ENCODE measurements at places on chromosomes 7 and 10.

DNA sequence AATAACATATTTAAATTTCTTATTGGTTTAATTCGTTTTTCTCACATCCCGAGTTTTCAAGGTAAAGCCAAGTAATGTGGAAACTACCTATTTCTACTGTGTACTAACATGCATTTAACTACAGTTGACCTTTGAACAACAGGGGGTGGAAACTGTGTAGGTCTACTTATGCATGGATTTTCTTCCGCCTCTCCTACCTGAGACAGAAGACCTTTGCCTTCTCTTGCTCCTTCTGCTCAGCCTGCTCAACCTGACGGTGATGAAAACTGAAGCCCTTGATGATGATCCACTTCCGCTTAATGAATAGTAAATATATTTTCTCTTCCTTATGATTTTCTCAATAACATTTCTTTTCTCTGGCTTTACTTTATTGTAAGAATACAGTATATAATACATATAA is 18.5 kb downstream of the MEOX2 start:
- DNase-seq = no peak
- no peak overlapping the region for H3K27ac ChIP-seq
- H3K4me1 ChIP-seq = no peaks in the 10 kb centered on the region
- H3K4me3 ChIP-seq = no peak overlapping the region

DNA sequence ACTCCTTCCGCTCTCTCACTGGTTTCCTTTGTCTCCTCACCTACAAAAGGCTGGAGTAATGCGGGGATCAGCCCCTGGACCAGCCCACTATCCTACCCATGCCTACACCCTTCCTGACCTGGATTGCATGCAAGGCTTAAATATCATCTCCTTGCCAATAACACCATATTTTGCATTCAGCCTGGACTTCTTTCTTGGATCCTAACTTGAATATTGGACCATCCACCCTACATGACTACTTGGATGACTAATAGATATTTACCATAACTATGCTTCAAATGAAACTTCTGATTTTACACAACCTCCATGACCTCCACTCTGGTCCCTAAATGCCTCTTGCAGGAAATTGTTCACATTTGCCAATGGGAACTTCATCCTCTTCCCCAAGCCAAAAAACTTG is 188.3 kb upstream of the AKR1E2 start:
- H3K4me3 ChIP-seq = no peak overlapping the region
- no peaks in the 10 kb centered on the region for H3K36me3 ChIP-seq
- no peaks in the 10 kb centered on the region for H3K27me3 ChIP-seq
- no peak overlapping the region for H3K27ac ChIP-seq
- no peak for DNase-seq

DNA sequence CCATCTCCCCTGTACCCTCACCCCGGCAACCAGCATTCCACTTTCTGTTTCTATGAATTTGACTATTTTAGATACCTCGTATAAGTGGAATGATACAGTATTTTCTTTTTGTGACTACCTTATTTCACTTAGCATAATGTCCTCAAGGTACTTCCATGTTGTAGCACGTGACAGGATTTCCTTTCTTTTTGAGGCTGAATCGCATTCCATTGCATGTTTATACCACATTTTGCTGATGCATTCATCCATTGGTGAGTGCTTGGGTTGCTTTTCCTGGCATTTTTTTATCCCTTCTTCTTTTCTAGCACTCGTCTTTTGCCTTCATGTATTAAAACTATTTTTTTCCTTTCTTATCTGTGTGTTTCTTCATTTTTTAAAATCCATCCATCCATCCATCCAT is 22.3 kb upstream of the EXOC6 start:
- no peak overlapping the region for H3K27ac ChIP-seq
- no peak for DNase-seq
- H3K27me3 ChIP-seq = no peaks in the 10 kb centered on the region

DNA sequence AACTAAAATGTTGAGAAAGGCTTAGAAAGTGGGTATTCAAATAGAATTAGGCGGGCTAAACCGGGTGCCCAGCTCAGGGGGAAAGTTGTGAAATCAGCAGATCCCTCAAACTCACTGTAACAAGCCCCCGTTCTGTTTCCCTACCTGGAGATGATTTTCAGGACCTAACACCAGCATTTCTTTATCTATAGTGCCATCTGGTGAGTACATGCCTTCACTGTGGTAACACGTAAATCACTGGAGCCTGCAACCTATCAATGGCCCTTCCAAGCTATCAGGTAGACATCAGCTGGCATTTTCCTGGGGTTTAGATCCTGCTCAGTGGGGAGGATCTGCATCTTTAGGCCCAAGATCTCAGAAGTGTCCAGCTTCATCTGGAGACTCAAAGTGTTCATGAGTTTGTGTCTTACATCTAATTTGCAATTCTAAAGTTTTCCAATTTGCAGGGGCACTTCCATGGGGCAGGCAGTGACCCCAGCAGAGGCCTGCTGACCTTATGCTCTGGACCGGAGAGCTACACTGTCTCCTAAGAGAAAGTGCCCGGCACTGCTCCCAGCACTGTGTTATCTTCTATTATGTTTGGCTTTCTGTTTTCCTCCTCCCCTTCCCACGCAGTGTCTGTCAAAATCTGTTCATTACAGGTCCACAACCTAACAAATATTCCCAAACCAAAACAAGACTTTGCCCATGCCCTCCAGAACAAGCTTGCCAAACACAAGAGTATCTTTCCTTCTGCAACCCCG is 132.5 kb downstream of the LSM5 start:
- DNase-seq = no peak
- no peak overlapping the region for H3K4me3 ChIP-seq
- no peaks in the 10 kb centered on the region for H3K36me3 ChIP-seq
- no peaks in the 10 kb centered on the region for H3K27me3 ChIP-seq

- H3K27ac ChIP-seq = no peak overlapping the region
- no peaks in the 10 kb centered on the region for H3K4me1 ChIP-seq
- H3K4me3 ChIP-seq = no peak overlapping the region
- H3K27me3 ChIP-seq = no peaks in the 10 kb centered on the region
Measured at GRCh38 chr10:124320778-124321432, 97.8 kb downstream of the OAT start.

GRCh38 chr7:73810998-73811360 is 19.8 kb upstream of the CLDN4 start:
- H3K27me3 ChIP-seq = no peaks in the 10 kb centered on the region
- no peaks in the 10 kb centered on the region for H3K4me1 ChIP-seq
- H3K4me3 ChIP-seq = no peak overlapping the region
- DNase-seq = no peak

DNA sequence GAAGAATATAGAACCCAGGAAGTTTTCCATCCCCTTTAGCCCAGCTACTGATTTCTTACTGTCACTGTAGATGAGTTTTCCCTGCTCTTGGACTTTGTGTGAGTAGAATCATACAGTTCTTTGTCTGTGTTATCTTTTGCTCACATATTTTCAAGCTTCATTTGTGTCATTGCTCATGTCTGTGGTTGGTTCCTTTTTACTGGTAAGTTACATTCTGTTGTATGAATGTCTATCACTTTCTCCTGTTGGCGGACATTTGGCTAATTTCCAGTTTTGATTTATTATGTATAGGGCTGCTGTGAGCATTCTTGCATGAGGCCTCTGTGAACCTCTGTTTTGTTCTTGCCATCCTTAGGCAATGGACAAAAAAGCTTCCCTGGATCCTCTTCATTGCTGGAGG is 5.3 kb downstream of the GLRX3 start:
- H3K36me3 ChIP-seq = no peaks in the 10 kb centered on the region
- peaks cover 9% of the 10 kb centered on the region for H3K4me1 ChIP-seq
- no peaks in the 10 kb centered on the region for H3K27me3 ChIP-seq
- H3K27ac ChIP-seq = no peak overlapping the region
- no peak overlapping the region for H3K4me3 ChIP-seq
